ENCODE measurements at places on chromosomes 11 and 22.

DNA sequence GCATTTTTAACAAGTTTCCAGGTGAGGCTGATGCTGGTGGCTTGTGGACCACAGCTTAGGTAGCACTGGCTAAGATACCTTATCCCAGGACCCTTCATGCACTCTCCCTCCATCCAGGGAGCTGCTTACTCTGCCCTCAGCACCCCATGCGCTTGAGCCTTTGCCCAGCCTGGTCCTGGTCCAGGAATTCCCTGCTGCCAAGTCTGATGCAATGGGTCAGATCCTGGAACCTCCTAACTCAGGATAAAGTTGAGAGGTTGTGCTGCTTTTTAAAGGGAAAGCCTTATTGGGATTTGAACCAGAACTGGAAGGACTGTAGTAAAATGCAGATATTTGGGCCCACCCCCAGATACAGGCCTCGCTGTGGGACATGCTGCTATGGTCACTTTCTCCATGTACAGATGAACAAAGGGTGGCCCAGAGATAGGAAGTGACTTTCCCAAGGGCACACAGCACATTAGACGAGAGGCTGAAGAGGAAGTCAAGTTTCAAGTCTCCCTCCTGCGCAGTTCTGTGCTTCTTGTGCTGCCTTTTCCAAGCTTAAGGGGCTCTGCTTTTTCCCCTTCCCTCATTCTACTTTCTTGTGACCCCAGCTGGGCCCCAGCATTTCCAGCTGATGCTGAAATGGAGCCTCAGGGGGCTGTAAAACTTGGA is 824 bp upstream of the LGALS12 start:
- no peak for DNase-seq

- DNase-seq: no peak
Observed at GRCh38 chr11:34609850-34610249, 11.0 kb upstream of the EHF start.

DNA sequence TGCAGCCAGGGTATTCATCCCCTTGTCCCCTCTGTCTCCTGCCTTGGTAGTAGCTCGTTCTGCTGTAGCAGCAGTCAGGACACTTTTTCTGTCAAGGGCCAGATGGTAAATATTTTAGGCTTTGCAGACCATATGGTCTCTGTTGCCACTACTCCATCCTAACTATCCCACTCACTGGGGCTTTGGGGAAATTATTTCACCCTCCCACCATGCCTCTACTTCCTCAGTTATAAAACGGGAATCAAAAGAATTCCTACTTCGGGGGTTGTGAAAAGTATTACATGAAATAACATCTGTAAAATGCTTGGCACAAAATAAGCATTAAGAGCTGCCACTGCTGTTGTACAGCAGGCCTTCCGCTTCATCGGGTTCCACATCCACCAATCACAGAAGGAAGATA is 89.9 kb upstream of the LDLRAD3 start:
- DNase-seq: no peak

DNA sequence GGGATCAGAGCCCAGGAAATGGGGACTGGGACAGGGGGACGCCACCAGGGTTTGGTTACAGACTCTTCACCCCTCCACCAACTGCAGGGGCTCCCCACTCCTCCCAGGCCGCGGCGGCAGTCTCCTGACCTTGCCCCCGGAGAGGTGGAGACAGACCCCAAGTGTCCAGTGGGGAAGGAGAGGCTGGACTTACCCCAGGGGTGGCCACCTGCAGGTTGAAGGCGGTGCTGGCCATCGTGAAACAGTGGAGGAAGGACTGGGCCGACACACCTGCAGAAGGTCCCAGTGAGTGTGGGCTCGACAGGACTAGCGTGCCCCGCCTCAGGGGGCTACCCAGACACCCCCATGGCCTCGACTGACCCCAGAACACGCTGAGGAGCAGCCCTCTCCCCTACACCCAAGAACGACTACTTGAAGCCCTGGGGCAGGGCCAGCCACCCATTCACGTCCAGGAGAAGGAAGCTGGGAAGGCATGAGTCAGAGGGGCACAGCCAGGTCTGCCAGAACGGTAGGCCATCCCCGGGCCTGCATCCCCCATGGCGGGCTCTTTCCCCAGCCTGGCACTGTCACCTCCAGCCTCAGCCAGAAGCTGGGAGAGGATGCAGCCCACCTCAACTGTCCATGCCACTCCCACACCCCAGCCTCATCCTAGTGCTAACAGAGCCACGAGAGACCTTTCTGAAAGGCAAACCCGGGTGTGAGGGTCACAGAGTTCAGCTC is 2.3 kb downstream of the GATD1 start:
- DNase-seq: no peak

DNA sequence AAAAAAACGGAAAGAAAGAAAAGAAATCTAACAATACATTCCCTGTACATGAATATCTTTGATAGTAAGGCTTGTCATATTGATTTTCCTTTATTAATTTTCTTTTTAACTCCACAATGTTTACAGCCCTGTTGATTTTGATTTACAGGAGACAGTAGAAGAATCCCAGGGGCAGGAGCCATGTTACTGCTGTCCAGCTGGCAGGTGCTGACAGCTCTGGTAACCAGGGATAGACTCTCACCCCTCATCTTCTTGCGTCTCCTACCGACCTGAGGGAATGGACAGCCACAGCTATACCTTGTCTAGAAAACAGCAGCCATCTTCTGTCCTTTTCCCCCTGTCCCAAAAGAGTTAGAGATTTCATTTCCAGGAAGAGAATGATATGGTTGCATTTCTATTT is 37.4 kb downstream of the PRDM10 start:
- no peak for DNase-seq

- DNase-seq: no peak
Observed at GRCh38 chr22:50521710-50522109, 3.7 kb downstream of the SCO2 start.

DNA sequence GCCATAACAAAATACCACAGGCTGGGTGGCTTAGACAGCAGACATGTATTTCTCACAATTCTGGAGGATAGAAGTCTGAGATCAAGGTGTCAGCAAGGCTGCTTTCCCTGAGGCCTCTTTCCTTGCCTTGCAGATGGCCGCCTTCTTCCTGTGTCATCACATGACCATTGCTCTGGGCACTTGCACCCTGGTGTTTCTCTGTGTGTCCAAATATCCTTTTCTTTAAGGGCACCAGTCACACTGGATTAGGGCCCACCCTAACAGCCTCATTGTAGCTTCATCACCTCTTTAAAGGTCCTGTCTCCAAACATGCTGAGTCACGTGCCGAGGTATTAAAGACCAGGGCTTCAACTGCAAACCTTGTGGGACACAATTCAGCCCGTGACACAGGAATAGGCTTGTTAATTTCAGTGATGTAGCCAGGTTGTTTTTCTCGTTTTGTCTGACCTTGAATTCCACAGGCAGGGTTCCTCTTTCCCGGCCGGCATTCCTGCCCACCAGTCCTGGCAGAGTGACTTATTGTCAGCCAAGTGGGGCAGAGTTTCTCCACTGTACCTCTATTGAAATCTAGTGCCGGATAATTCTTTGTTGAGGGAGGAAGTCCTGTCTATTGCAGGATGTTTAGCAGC is 100.1 kb downstream of the KCNQ1OT1 start:
- no peak for DNase-seq

DNA sequence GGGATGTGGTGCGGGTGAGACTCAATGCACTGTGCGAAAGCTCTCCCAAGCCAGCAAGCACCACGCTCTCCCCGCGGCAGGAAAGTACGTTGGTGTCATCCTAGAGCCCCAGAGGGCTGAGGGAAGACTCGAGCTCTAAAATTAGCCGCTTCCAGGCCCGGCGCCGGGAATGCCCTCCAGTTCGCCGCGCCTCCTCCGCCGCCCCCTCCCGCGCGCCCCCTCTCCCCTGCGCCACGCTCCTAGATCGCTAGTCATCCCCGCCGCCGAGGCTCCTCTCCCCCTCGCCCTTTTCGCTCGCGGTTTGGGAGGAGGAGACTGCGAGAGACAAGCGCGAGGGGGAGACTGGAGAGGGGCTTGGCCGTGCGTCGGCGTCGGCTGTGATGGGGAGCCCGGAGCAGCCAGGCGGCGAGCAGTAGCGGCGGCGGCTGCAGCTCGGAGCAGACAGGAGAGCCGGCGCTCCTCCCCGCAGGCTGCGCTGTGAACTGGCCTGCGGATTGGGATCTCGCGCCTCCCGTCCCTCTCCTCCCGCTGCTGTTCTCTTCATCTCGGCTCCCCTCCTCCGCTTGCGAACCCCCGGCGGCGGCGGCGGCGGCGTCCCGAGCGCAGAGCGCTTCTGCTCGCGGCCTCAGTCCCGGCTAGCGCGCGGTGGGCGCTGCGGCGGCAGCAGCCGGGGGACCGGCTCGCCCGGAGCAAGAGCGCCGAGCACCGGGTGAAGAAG is at the start of gene FAT3:
FAT3 (plus strand) TSS at position 412 of the 718 bp plus-strand sequence. CDS start 127,295 bp downstream, outside the sequence.
- no peak for DNase-seq

DNA sequence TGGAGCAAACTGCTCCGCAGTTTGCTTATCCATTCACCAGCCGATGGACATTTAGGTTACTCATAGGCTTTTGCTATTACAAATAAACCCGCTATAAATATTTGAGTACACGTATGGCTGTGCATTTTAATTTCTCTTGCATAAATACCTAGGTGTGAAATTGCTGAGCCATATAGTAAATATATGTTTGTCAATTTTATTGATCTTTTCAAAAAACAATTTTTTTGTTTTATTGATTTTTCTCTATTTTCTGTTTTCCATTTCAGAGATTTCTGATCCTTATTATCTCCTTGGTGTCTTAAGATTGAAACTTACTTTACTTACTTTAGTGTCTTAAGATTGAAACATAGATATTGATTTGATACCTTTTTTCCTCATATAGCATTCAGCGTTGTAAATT is 4.5 kb downstream of the ZNF74 start:
- DNase-seq: no peak

GRCh38 chr11:12517741-12518140 is 140.4 kb downstream of the PARVA start:
- DNase-seq: no peak

DNA sequence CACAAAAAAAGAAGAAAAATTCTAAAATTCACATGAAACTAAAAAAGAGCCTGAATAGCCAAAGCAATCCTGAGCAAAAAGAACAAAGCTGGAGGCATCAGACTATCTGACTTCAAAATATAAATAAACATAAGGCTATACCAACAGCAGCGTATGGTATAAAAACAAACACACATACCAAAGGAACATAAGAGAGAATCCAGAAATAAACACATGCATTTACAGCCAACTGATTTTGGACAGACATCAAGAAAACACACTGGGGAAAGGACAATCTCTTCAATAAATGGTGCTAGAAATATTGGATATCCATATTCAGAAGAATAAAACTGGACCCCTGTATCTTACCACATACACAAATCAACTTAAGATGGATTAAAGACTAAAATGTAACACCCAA is 2.8 kb upstream of the MTMR2 start:
- DNase-seq: no peak

DNA sequence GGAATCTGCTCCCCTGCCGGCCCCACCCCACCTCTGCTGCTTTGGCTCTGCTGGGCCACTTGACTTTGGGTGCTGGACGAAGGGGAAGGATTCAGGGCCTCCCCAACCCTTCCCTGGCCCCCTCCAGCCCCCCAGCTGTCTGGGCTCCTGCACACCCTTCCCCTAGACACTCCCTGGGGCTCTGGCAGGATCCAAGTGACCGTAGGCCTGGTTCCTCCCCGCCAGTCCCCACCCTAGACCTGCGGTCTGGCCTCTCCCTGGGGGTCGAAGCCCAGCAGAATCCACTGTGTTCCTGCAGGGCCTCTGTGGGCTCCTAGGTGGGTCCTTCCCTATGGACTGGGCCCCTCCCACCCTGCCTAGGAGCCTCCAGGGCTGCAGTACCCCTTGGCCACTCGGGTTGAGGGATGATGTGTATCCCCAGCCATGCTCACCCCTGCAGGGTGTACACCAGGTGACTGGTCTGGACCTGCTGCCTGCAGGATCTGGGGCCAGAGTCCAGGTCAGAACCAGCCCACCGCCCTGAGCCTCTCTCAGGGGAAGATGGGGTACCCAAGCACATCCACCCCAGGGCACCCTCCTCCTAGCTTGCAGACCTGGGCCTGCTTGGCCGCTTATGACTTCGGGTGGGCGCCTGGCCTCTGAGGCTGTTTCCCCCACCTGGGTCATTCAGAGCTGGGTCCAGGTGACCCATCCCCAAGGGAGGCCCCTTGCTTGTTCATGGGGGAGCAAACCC is 5.6 kb downstream of the PIM3 start:
- DNase-seq: no peak

- no peak for DNase-seq
Observed at GRCh38 chr11:44857490-44858090, 93.1 kb downstream of the TP53I11 start.

- no peak for DNase-seq
Observed at GRCh38 chr11:2908130-2908529, 21.1 kb downstream of the PHLDA2 start.

DNA sequence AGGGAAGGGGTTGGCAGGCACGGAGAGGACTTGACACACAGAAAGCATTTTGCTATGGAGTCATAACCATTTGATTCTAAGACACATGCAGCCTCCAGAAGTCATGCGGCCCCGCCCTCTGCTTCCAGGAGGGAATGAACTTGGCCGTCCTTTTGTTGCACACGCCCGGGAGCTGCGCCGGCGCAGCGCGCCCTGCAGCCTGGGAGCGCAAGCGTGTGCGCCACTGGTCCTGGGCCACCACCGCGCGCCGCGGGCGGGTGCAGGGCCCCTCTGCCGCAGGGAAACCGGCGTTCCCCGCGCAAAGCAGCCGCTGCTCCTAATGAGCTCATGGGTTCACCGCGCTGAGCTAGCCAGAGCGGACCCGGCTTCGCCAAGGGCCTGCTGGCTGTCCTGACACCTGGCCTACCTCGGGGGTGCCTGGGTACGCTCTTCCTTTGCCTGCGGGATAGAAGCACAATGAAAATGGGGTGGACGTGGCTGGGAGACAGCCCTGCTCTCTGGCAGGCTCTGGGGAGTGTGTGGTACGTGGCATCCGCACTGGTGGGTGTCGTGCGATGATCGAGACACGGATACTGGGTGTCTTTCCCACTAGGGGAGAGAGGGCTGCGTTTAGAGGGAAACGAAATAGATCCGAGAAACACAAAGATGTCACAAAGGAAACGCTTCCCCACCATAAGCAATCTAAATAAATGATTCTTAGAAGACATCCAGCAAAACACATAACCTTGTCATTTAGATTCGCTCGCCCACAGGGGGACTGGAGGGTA is 669 bp downstream of the MICAL3 start:
- no peak for DNase-seq

GRCh38 chr11:67491276-67492068 is 8.6 kb downstream of the AIP start:
- no peak for DNase-seq

- DNase-seq: no peak
Observed at GRCh38 chr11:59555601-59556114, 44.3 kb downstream of the OR4D9 start.

DNA sequence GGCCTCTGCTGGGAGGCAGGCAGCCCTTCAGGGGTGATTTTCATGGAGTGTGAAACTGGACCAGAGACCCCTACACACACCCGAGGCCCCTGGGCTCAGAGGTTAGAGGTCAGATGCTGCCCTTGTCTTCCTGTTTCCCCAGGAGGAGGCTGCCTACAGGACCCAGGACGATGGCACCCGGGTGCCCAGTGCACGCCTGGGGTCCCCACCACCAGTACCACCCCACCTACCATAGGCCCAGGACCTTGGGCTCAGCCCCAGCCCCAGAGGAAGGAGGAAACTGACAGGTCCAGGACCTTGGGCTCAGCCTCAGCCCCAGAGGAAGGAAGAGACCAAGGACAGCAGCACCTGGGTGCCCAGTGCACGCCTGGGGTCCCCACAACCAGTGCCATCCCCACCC is 79.2 kb downstream of the BRD1 start:
- DNase-seq: no peak
